CD4-positive, alpha-beta T cell treated with Interleukin-15 for 1 hour (primary cell): ENCODE measurements at places on chromosomes 5 and 9.

DNA sequence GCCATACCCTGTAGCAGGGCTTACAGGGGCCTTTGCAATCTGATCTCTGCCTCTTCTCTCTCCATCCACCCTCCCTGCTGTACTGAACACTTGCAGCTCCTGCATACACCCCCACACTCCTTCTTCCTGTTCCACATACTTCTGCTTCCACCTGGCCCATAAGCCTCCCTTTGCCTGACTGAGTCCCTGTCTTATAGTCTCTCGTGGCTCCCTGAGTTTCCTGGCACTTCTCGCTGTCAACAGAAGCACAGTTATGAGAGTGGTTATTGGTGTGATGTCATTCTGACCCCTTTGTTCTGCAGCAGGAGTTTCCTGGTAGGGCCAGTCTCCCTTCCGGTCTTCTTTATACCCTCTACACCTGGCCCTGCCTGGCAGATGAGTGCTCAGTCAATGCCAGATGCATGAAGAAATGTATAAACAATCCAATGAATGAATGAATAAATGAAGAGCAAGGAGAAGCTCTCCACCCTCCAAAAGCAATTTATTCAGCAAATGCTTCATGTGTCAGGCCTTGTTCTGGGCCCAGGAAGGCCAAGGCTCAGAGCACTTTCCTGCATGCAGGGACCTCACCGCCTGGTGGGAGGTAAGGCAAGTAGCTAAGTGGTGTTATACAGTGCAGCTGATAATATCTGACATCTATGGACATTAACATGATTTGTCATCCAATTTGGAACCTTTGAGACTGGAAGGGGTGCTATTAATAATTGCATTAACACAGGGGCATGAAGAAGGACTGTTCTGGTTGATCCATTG, 20.5 kb upstream of the CSF1R start:
- DNase-seq, result no peak

DNA sequence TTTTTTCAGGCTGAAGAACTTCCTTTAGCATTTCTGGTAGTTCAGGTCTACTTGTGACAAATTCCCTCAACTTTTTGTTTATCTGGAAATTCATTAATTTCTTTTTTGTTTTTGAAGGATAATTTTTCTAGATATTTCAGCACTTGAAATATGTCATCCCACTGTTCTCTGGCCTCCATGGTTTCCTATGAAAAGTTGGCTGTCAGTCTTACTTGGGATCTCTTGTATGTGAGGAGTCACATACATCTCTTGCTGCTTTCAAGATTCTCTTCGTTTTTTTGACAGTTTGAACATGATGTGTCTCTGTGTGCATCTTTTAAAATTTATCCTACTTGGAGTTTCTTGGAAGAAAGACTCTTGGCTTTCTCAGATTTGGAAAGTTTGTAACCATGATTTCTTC, 79.5 kb downstream of the RIC1 start:
- DNase-seq, result no peak

DNA sequence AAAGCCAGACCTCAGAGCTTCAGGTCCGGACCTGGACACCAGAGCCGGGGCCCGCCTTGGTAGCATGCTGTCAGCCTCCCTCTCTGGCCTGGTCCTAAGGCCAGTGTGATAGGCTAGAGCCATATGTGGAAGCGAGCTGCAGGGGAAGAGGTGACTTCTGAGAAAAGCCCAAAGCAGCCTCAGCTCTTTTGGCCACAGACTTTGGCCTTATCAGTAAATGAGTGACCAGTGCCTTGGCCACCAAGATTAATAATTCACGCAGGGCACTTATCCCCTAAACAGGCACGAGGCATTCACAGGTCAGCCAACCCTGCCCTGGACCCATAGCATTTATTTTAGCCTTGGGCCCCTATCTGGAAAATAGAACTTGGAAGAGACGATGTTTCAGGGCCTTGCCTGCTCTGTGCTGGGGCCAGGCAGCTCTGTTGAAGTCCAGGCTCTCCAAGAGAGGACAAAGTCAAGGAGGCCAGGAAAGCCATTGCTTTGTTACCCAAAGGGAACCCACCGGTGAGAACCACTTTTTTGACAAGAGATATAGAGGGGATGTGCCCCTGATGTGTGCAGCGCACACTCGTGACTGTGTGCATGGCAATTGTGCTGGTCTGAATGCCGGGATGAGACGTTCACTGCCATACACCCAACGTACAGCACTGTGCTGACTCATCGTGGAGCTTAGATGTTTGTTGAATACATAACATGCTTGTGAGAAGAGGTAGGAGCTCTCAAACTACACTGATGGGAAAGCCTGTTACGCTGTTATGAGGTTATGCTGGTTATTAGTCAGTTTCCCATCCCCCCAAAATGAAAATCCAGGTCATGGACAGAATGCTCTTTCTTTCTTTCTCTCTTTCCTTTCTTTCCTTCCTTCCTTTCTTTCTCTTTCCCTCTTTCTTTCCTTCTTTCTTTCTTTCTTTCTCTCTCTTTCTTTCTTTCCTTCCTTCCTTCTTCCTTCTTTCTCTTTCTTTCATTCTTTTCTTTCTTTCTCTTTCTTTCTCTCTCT, 5.0 kb upstream of the SLC34A1 start:
- no peak for DNase-seq

DNA sequence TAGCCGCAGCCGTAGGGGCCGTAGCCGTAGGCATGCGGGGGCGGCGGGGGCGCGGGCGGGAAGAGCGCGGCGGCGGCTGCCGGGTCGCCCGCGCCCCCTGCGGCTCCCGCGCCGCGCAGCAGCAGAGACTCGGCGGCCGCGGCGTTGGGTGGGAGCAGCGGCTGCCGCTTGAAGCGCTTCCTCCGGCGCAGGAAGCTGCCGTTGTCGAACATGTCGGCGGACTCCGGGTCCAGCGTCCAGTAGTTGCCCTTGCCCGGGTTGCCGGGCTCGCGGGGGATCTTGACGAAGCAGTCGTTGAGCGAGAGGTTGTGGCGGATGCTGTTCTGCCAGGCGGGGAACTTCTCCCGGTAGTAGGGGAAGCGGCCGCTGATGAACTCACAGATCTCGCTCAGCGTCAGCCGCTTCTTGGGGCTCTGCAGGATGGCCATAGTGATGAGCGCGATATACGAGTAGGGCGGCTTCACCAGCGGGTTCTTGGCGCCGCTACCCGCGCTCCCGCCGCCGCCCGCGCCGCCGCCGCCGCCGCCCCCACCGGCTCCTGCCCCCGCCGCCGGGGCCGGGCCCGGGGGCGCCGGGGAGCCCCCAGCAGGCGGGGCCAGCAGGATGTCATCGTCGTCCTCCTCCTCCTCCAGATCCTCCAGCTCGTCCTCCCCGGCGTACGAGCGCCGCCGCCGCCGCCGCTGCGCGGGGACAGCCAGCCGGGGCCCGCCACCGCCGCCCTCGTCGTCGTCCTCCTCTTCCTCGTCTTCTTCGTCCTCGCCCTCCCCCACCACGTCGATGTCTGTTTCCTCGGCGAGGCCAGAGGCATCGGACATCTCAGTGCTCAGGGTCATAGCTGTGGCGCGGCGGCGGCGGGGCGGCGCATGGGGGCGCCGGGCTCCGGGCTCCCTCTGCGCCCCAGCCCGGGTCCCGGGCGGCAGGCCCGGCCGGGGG, 781 bp downstream of the FOXD1 start:
- DNase-seq, result peak; percentile 38

GRCh38 chr9:107593224-107593870, 103.8 kb upstream of the KLF4 start:
- no peak for DNase-seq

- no peak for DNase-seq
Measured at GRCh38 chr9:135963338-135963737, 2.2 kb upstream of the UBAC1 start.

DNA sequence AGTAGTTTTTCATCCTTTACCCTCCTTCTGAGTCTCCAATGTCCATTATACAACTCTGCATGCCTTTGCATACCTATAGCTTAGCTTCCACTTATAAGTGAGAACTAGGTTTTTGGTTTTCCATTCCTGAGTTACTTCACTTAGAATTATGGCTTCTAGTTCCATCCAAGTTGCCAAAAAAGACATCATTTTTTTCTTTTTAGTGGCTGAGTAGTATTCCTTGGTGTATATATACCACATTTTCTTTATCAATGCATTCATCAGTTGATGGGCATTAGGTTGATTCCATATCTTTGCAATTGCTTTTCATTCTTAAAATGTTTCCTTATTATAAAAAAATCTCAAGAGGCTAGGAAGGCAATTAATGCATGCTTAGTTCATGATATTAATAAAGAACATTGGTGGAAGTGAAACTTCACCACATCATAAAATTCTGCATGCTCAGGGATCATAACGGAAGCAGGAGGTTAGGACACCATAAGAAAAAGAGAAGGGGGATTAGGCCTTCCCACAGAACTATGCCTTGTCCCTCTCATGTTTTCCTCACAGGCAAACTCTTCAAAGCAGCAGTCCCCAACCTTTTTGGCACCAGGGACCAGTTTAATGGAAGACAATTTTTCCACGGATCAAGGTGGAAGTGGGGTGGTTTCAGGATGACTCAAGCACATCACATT, 105.2 kb downstream of the FRMD3 start:
- no peak for DNase-seq

DNA sequence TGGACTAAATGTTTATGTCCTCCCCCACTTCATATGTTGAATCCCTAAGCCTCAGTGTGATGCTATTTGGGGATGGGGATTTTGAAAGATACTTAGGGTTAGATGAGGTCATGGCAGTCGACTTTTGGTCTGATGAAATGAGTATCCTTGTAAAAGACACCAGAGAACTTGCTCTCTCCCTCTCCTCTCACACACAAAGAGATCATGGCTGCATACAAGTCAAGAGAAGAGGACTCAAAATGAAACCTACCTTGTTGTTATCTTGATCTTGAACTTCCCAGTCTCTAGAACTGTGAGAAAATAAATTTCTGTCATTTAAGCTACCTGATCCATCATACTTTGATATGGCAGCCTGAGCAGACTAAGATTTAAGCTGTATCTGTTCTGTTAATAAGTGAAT, 144.0 kb upstream of the HAPLN1 start:
- DNase-seq, result no peak

DNA sequence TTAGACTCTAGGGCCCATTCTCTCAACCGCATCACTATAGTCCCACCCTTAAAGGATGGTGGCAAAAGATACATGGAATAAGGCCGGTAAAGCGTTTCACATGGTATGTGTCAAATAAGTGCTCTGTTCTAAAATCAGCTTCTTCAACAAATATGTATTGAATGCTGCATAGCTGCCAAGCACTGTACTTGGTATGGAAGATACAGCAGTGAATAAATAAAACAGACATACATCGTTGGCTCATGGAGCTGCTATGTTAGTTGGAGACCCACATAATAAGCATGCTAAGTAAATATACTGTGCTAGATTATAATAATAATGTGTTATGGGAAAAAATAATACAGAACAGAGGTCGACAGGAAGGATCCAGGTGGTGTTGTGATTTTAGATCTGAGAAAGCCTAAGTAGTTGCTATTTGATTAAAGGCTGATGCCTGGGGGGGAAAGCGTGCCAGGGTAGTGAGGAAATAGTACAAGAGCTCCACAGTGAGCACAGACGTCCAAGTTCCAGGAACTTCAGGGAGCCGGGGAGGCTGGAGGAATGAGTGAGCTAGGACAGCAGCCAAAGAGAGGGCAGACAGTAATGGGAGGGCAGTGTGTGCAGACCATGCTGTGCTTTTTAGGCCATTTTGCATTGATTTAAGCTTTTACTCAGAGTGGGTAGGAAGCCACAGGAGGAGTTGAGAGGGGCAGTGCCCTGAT, 93.7 kb downstream of the JAKMIP2 start:
- no peak for DNase-seq

DNA sequence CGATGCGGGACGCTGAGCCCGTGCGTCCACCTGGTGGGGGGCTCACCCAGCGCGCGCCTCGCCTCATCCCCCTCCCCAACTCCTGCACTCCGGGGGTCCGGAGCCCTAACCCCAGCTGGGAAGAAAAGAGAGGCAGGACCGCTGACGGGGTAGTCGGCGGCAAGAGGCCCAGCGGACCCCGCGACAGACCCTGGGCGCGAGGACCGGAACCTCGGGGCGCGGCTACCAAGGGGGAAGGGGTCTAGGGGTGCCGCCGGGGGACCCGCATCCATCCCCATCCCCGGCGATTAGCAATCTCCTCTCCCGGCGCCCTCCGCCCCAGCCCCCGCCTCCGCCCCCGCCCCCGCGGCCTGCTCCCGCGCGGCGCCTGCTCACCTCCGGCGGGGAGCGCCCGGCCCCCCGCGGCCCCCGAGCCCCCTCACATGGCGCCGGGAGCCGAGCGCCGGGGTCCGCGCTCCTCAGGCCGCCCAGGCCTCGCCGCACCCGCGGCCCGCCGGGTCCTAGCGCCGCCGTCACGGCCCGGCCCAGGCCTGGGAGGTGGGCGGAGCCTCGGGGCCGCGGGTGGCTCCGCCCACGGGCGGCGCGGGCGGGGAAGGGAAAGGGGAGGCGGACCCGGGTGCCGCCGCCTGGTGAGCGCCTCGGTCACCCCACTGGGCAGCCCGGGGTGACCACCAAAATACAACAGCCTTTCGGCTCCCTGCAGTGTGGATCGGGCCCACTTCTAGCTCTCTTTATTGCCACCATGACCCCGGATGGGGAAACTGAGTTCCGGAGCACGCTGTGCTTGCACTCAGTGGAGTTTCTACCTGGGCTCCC, at the start of gene ST6GALNAC6:
Gene ST6GALNAC6 (minus strand): TSS at position 476 of the 816 bp plus-strand sequence. CDS start 1,622 bp downstream, outside the sequence.
- DNase-seq, result peak; percentile 71

- no peak for DNase-seq
Measured at GRCh38 chr5:28855626-28856025, 1817.2 kb upstream of the CDH9 start.

DNA sequence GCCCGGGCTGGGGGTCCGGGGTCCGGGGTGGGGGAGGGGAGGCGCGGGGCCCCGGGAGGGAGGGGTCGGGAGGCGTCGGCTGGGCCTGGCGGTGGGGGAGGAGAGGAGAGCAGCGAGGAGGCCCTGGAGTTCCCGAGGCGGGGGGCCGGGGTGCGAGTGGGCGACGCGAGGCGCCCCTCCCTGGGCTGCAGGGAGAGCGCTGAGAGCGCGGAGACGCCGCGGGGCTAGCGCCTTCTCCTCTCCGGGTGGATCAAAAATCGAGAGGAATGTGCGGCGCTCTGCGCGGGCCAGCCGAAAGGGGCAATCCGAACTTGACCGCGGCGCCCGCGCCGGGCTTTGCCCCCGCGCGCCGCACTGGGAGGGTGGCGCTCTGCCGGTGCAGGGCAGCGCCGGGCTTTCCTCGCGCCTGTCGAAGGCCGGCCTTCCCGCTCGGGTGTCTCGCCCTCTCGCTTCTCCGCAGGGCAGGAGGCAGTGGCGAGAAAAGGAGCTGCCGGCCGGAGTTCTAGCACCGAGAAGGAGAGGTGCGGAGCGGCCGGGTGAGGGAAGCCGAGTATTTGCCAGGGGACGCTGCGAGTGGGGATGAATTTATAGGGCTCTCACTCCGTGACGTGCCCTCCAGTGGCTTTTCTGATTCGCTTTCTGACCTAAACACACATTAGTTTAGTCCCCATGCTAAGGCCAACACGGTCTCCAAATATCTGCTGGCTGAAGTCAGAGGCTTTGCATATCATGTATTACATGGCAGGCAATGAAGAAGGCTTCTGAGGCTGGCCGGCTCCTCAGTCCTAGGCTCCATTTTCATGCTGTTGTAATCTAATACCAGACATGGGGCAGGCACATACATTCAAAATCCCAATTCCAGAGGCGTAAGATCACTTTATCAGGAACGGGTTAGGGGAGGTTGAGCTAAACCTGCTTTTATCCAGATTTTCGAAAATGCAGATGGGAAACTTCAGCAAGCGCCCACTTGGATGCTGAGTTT, 503 bp upstream of the GDNF start:
- no peak for DNase-seq

GRCh38 chr5:5716665-5717064, 294.2 kb downstream of the ICE1 start:
- DNase-seq, result no peak

- no peak for DNase-seq
Measured at GRCh38 chr9:75780185-75780584, 110.3 kb upstream of the PCSK5 start.
